Hepatocyte (in vitro differentiated cells): ENCODE measurements at places on chromosomes 4 and X. TPM values are rescaled to one million over a fixed set of nuclear protein-coding genes. Genes with fewer than 3 reads are reported as not detected.

GRCh38 chr4:21856301-21856700 is 92.3 kb downstream of the KCNIP4 start:
- H3K27ac ChIP-seq: no peak overlapping the region
- no peaks in the 10 kb centered on the region for H3K27me3 ChIP-seq
- H3K4me1 ChIP-seq: no peaks in the 10 kb centered on the region
- DNase-seq: no peak
- no peaks in the 10 kb centered on the region for H3K36me3 ChIP-seq

NONO gene
- total RNA-seq: 318 and 330 TPM in 2 replicates

TSPAN7 gene
- 12.3 and 12.4 TPM in 2 replicates for total RNA-seq

GRCh38 chr4:175341203-175341755 is 423.1 kb downstream of the ADAM29 start:
- H3K36me3 ChIP-seq: no peaks in the 10 kb centered on the region
- H3K27ac ChIP-seq: no peak overlapping the region
- H3K4me1 ChIP-seq: no peaks in the 10 kb centered on the region
- no peak for DNase-seq
- H3K27me3 ChIP-seq: no peaks in the 10 kb centered on the region

DNA sequence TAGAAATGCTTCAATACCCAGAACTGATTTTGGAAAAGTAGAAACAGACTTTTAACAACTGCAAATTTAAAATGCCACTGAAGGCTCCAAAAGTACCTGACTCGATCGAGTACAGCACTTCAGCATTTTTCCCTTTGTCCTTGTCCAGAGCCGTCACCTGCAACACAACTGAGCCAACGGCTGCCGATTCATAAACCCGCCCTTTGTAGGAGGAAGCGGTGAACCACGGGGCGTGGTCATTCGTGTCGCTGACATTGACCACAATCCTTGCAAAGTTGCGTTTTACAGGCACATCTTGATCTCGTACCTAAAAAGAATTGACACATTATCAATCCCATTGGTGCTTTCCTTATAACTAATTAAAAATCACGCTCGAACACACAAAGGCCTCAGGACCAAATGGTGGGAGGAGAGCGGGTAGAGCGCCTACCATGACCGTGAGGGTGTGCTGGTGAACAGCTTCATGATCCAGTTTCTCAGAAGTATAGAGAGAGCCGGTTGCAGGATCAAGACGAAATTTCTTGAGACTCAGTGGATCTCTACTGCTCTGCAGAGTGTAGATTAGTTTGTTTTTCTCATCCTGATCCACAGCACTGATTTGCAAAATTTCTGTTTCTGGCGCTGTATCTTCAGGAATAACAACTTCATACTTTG is 72.8 kb upstream of the MTNR1A start:
- no peaks in the 10 kb centered on the region for H3K27me3 ChIP-seq
- H3K4me1 ChIP-seq: no peaks in the 10 kb centered on the region
- H3K27ac ChIP-seq: no peak overlapping the region
- no peak for DNase-seq
- no peak overlapping the region for H3K4me3 ChIP-seq

- no peak overlapping the region for H3K4me3 ChIP-seq
- no peaks in the 10 kb centered on the region for H3K27me3 ChIP-seq
- H3K4me1 ChIP-seq: peaks cover 9% of the 10 kb centered on the region
- DNase-seq: no peak
- H3K36me3 ChIP-seq: no peaks in the 10 kb centered on the region
Measured at GRCh38 chr4:152848508-152848907, 68.8 kb downstream of the ARFIP1 start.

DNA sequence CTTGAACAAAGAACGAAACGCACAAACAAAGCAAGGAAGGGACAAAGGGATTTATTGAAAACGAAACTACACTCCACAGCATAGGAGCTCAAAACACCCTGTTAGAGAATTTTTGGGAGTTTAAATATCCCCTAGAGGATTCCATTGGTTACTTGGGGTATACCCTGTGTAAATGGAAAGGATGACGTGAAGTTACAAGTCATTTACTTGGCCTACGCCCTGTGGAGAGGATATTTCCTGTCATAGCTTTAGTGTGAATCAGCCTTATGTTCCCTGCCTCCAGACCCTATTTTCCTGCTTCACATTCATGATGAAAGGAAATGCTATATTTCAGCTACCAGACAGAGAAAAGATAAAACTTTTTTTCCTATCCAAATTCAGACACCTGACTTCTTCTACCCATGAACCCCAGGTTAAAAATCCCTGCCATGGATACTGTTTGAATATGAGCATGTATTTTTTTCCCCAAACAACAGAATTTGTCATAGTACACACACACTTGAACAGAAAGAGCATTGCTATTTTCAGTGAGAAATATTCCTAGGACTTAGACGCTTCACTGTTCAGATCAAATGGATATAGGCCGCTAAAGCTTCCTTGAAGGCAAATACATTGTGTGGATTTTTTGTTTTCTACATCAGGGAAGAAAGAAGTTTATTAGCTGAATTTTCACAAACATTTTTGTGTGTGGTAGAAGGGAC is 20.4 kb downstream of the PIN4 start:
- no peak overlapping the region for H3K4me3 ChIP-seq
- H3K4me1 ChIP-seq: no peaks in the 10 kb centered on the region

DNA sequence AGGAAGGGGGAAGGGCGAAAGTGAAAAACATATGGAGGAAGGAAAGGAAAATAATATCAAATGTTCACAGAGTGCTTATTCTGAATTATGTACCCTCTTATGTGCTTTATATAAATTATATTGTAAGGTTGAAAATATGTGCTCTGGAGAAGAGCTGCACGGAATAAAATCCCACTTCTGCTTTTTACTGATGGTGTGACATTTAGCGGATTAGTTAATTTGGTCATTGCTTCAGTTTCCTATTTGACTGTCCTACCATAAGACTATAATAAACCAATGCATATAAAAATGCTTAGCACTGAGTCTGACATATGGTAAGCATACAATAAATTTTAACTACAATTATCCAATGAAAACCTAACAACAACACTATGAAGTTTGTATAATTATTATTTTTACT is 86.2 kb downstream of the NPFFR2 start:
- H3K4me3 ChIP-seq: no peak overlapping the region
- H3K27ac ChIP-seq: no peak overlapping the region
- no peak for DNase-seq

H2BW2 gene
- not detected in 2 replicates for total RNA-seq

- no peak overlapping the region for H3K4me3 ChIP-seq
- no peaks in the 10 kb centered on the region for H3K4me1 ChIP-seq
- H3K27me3 ChIP-seq: no peaks in the 10 kb centered on the region
- peak overlapping the region; percentile 22 for H3K27ac ChIP-seq
Measured at GRCh38 chr4:61462451-61463326, 262.6 kb downstream of the ADGRL3 start.

AFF2 gene
- total RNA-seq: 6.5 and 8.6 TPM in 2 replicates

DNAAF6 gene
- total RNA-seq: not detected in 2 replicates

CT83 gene
- total RNA-seq: not detected in 2 replicates
